Activated gamma-delta T cell treated with anti-CD3 and anti-CD28 coated beads, Interleukin-2, amount 50 U/mL, for 16 hours (primary cell): ENCODE measurements at places on chromosomes 4 and X.

DNA sequence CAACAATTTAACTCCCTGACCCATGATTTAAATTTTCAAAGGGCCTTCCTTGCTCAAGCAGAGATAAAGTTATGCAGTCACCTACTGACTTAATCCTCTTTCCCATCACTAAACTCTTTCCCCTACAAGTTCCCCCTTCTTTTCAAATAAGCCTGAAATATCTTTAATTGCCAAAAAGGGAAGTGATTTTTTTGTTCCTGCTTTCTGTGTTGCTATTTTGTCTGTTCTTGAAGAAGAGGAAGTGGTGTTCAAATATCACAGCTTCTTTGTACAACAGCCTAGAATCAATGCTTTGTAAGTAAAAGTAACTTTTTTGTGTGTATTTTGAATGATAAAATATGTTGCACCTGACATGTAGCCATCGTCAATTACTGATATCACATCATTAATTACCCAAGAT, 595.9 kb downstream of the CENPC start:
- DNase-seq: no peak

DNA sequence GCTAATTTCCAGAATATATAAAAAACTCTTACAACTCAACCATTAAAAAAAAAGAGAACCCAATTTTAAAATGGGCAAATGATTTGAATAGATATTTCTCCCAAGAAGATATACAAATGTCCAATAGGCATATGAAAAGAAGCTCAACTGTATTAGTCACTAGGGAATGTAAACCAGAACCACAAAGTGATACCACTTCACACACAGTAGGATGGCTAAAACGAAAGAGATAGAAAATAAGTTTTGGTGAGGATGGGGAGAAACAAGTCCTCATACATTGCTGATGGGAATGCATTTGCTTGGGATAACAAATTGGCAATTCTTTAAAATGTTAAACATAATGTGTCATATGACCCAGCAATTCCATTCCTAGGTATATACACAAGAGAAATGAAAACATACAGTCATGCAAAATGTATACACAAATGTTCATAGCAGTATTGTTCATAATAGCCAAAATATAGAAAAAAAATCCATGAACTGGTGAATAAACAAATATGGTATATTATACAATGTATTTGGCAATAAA, 5.7 kb downstream of the TCEAL3 start:
- DNase-seq: no peak

DNA sequence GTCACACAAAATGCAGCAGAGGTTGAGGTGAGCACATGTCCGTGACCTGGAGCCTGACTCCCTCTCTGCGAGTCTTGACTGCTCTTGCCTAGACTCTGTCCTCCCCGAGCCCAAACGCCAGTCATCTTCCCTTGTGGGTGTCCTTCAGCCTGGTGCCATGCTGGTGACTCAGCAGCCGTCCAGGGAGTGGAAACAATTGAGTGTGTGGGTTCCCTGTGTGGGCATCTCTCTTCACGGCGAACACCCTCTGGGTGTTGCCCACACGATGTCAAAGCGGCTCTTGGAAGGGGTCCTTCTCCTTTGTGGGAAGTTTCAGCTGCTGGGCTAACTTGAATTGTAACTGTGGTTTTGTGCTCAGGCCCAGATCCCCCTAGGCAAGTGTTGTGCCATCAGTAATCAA, 17.5 kb upstream of the MSANTD1 start:
- no peak for DNase-seq

DNA sequence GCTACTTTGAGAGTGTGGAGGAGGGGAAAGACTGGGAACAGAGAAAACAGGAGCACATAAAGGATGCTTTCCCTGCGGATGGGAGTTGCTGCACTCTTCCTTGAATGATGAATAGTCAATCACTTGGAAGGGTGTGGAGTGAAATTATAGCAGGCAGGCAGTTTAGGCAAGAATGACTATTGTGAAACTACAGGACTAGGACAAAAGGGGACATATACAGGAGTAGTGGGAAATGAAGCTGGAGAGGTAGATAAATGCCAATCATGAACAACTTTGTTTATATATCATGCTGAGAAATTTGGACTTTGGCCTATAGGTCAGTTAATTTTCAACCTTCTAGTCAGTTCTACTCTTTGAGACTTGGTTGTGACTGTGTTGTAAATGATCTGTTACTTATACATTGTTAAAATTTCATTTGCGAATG, 76.9 kb downstream of the PAQR3 start:
- no peak for DNase-seq

DNA sequence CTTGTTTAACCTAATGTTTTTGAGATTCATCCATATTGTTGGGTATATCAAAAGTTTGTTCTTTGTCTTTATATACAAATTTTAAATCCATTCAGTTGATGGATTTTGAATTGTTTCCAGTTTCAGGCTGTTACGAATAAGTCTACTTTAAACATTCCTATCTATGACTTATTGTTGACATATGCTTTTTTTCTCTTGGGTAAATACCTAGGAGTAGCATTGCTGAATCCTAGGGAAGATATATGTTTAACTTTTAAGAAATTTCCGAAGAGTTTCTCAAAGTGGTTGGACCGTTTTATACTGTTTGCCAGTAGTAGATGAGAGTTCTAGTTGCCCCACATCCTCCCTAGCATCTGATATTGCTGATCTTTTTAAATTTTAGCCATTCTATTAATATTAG, 60.9 kb upstream of the IL13RA1 start:
- no peak for DNase-seq
